ENCODE measurements at places on chromosomes 4 and X.

DNA sequence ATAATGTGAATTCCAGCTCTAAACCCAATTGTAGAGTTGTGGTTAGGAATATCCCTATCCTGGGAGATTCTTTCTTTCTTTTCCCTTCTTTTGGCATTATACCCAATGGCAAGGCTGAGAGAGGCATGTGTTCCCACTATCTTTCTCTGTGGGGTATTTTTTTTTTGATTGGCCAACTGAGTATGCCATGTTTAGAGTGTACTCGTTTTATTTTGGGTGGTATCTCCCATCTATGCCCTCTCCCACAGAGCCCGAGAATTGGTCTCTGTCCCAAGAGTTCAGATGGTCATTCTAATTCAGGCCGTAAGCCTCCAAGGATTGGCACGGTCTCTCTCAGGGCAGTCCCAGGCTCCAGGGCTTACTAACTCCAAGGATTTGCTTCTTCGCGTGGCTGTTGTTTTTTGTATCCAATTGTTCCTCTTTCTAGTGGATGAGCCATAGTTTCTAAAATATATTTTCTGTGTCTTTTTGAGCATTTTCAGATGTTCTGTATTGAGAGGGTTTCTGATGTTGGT, 198.8 kb downstream of the SLC4A4 start:
- no peak for DNase-seq

GRCh38 chr4:41575665-41576064, 37.7 kb downstream of the LIMCH1 start:
- DNase-seq: no peak

- no peak for DNase-seq
These were observed 223.9 kb upstream of the DCAF8L1 start for GRCh38 chrX:28205126-28205525.

- DNase-seq: no peak
These were observed 161.7 kb downstream of the BRWD3 start for GRCh38 chrX:80648023-80648422.

DNA sequence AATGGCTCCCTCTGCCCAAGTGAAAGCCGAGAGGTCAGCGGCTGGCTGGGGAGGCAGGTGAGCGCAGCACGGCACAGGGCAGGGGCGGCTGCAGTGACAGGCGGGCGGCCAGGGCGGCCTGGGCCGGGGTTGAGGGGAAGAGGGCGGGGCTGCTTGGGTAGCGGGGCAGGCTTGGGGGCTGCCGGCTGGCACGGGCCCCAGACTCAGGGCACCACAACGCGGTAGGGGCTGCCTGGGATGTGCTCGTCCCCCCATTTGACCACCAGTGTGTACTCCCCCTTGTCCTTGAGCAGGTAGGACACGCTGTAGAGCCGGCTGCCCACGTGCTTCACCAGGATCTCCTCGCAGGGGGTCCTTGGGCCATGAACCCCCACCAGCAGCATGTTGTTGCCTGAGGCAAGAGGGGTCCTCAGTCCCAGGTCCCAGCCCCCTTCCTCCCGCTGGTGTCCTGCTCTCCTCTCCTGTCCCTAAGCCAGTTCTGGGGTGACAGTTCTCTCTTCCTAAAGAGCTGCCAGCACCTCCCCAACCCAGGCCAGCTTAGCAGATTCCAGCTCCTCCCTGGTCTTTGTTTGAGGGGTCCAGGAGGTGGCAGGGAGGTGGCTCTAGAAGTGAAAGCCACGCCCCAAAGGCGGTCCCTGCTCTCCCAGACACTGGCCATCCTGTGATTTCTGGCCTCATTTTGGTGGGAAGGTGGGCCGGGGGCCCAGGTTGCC, 25.6 kb downstream of the FLNA start:
- DNase-seq: no peak

- DNase-seq: no peak
These were observed 50.0 kb downstream of the RTL5 start for GRCh38 chrX:72081605-72082320.

DNA sequence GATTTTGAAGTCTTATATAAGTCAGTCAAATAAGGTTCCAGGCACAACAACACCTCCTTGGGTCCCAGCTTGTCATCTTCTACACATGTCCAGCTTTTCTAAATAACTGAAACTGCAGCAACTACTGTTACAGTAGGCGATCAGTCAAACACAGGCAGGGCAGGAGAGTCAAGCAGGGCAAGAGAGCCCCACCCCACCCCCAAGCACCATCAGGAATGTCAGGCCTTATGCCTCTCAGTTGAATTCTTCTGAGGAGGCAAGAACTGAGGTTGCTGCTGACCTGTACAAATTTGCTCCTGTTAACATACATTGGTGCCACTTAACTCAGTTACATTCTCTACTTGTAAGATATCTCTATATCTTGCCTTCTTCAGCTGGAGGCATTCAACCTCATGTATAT, 608.8 kb upstream of the PCDH10 start:
- DNase-seq: no peak

- no peak for DNase-seq
These were observed 45.6 kb downstream of the FHL1 start for GRCh38 chrX:136192839-136193414.

DNA sequence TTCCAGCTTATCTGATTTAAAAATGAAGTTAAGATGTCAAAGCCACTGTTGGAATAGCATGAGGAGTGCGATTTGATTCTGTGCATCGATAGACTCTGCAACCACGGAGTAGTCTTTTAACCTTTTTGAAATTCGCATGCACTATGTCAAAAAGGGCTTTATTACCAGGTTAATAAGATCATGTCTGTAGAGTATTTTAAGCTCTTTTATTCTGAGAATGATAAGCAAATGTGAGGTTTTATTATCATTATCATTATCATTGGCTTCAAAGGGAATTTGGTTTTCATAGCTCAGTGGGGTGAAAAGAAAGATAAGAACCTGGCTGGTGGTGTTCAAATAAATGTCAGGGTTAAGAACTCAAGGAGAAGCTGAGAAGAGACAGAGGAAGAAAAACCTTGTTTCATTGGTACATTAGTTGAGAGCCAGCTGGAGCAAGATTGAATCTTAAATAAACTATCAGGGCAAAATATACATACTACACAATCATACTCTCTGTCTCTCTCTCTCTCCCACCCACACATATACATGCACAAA, 102.6 kb downstream of the MMRN1 start:
- no peak for DNase-seq

DNA sequence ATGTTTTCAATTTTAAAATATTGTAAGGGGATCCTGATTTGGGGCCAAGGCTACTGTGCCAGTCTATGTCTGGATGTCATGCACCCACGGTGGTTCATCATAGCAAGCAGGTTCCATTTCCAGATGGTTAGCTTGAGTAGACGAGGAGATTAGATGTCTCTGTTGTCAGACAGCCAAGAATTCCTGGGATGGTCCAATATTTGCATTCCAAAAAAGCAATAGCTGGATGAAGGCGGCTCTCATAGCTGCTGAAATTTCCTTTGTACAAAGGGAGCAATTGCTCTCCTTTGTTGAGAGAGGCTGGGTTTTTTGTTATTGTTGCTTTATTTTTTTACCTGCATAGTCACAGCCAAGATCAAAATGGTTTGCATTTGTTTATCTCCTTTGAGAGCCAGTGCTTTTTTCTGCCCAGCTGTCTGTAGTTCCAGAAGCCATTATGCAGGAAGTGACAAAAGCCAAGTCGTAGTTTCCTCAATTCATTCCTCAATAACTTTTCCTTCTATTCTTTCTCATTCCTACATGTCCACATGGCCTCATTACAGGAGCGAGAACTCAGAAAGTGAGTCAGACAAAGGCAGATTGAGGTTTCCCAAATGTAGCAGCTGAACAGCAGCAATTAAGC, 107.9 kb downstream of the MMRN1 start:
- DNase-seq: no peak

DNA sequence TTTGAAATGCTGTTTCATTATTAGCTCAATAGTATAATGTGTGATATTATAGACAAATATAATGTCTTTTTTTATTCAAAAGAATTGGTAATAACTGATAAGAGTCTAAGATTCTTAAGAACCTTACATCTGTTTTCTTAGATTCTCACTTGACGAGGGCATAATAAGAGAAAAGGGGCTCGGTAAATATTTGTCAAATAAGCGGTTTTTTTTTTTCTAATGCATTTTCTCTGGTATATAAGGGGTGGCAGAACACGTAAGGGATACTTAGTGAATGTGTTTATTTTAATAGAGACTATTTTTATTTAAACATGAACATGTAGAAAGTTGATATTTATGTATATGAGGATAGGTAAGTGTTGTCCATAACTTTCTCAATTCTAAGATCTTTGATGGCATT, 200.6 kb downstream of the RAPGEF2 start:
- DNase-seq: no peak

DNA sequence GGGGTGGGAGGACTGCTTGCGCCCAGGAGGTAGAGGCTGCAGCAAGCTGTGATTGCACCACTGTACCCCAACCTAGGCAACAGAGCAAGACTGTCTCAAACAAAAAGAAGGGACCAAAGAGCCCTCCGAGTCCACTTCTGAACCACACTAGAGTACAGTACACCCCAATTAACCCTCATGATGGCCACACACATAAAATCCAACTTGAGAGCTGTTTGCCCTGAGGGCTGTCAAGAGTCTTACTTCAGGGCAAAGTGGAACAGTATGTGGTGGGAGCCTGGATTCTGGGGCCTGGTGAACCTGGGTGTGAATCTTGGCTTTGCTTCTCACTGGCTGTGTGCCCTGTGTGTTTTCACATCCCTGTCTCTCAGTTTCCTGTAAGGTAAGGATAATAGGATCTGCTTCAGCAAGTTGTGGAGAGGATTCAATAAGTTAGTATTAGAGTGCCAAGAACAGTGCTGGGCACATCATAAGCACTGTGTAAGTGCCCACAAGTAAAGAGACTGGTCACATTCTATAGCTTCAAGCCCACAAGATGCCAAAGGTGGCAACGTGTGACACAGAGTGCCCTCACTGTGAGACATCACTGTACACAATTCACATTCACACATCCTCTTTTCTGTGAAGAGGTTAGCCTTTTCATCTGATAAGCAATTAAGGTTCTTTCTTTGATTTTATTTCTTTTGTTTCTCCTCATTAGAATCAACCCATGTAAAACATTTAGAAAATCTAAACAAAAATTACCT, 52.1 kb downstream of the LEF1 start:
- peak; percentile 68 for DNase-seq

DNA sequence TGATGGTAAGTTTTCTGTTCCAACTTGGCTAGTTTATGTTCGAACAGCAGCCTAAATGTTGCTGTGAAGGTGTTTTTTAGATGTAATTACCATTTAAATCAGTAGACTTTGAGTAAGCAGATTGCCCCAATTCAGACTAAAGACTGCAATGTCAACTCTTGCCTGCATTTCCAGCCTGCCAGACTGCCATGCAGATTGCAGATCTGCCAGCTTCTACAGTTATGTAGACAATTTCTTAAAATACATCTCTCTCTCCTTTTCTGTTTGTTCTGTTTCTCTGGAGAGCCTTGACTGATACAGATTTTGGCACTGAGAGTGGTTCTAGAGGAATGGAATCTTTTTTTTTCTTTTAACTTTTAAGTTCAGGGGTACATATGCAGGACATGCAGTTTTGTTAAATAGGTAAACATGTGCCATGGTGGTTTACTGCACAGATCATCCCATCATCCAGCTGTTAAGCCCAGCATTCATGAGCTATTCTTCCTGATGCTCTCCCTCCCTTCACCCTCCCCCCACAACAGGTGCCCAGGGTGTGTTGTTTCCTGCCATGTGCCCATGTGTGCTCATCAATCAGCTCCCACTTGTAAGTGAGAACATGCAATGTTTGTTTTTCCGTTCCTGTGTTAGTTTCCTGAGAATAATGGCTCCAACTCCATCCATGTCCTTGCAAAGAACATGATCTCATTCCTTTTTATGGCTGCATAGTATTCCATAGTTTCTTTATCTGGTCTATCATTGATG, 227.8 kb downstream of the CPE start:
- DNase-seq: no peak

DNA sequence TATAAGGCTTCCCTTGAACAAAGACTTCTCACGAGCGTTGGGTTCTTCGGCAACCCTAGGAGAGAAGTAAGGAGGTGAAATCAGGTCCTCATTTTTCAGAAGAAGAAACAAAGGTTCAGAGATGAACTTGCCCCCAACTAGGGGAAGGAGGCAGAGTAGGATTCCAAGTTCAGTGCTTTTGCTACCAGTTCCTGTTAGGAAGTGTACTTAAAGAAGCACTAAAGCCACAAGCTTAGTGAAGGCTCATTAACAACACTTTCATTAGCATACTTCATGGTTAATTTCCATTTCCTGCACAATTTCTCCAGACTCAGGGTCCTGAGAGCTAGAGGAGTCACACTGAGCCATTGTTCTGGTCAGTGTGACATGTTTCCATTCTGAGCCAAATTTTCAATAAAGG, 52.1 kb downstream of the VSIG4 start:
- no peak for DNase-seq

DNA sequence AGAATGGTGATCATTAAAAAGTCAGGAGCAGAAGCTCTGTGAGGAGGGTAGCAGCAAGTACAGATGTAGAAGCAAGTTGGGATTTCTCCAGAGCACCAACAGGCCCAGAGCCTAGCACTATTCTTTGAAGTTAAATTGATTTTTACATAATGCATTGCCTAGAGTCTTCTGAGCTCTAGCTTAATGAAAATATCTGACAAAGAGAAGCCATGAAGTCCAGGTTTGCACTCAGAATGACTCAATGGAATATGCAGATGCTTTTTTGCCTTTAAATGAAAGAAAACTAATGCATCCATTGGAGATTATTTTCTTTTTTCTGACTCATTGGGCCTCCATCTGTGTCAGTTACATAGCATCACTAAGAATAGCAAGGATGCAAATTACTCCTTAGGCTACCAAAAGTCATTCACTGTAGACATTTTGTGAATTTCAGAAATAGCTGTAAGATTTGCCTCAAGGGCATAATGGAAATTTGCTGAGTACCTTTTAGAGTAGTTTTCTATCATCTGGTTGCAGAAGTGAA, 91.0 kb downstream of the EDA2R start:
- DNase-seq: no peak

DNA sequence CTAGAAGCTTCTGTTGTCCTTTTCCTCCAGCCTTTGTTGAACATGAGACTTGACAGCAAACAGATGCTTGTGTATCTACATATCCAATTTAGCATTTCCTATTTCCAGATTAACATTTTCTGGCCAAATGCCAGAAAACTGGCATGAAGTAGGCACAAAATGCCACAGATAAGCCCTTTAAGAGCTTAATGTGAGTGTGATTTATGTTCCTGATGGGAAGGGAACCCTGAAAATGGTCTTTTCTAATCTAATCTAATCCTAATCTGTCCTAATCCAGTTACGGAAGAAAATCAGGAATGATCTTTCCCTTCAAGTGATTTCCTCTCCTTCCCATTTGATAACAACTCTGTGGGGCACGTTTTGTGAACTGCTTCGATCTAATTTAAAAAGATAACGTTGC, 133.0 kb upstream of the C1QTNF7 start:
- DNase-seq: no peak

- no peak for DNase-seq
These were observed 65.5 kb downstream of the ZNF81 start for GRCh38 chrX:47902161-47902560.

- DNase-seq: no peak
These were observed 32.9 kb upstream of the DCX start for GRCh38 chrX:111444881-111445280.

GRCh38 chr4:88276952-88277710, 7.2 kb downstream of the PPM1K start:
- DNase-seq: no peak

Measured in CD4-positive, alpha-beta T cell treated with Interleukin-4 for 4 hours (primary cell).